Lung microvascular endothelial cell (primary cell): ENCODE measurements at places on chromosomes 6 and 20.

DNA sequence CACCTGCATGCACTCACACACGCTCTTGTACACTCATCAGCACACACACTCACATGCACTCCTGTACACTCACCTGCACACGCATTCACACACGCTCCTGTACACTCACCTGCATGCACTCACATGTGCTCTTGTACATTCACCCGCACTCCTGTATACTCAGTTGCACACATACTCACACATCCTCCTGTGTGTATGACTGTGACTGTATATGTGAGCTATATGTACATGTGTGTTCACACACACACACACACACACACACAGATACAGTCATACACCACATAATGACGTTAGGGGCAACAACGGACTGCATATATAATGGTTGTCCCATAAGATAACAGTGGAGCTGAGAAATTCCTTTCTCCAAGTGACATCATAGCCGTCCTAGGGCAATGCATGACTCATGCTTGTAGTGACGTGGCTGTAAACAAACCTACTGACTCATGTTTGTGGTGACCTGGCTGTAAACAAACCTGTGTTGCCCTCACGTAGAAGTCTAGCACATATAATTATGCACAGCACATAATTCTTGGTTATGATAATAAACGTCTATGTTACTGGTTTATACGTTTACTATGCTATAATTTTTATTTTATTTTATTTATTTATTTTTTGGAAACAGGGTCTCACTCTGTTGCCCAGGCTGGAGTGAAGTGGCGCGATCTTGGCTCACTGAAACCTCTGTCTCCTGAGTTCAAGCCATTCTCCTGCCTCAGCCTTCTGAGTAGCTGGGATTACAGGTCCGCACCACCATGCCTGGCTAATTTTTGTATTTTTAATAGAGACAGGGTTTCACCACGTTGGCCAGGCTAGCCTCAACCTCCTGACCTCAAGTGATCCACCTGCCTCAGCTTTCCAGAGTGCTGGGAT, 22.8 kb upstream of the TAF4 start:
- DNase-seq, result peak; percentile 42

DNA sequence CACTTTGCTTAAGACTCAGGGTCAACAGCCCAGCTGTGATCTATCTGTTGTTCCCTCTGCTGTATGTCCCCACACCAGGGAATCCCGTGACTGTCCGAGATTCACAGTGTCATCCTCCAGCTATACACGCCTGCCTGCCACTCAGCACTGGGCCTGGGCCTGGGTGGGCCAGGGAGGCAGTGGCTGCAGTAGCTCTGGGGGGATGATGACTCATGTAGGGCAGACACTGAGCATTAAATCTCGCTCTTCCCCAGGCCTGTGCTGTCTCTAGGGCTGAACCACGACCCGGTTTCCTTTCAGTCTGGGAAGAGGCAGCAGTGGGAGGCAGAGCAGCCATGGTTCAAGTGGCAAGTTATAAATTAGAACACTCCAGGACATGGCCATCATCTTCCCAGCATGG, 173.9 kb downstream of the LRFN2 start:
- no peak for DNase-seq

- no peak for DNase-seq
Observed at GRCh38 chr6:40444811-40445210, 142.4 kb downstream of the LRFN2 start.

DNA sequence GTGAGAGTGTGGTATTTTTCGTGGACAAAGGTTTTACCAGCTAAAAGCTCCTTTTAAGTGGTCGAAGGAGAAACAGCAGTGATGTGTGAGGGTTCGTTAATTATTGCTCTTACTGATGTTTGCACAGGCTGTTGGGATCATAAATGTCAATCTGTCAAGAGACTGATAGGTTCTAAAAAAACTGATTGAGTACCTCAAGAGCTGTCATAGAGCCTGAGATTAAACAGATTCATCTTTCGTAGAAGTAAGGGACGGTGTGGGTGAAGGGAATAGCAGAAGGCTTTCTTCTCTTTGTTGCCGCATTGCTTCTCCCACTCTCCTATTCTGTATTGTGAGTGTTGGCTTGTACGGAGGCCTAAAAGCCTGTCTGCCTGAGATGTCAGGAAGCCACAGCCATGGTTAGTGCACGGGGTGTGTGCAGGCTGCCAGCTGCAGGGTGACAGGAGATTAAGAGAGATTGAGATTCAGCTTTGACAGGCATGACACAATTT, 291.0 kb downstream of the ZFAND3 start:
- peak; percentile 24 for DNase-seq

- no peak for DNase-seq
Observed at GRCh38 chr20:49914310-49915117, 815 bp downstream of the SPATA2 start.

DNA sequence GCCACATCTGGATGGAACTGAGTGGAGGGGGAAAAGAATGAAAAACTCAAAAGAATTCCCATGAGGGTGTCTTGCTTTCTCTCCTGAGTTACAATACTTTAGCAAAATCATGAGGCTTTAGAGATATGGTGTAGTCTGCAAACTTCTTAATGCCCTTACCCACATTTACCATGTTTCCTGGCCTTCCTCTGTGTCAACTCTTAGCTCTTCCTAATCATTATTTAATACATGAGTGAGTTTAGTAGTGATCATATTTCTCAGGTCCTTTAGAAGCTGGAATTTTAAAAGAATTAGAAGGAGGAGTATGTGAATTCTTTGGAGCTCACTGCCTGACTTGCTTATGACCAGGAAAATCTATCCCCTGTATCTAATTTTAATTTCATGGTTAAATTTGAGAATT, 39.0 kb downstream of the STX11 start:
- no peak for DNase-seq

DNA sequence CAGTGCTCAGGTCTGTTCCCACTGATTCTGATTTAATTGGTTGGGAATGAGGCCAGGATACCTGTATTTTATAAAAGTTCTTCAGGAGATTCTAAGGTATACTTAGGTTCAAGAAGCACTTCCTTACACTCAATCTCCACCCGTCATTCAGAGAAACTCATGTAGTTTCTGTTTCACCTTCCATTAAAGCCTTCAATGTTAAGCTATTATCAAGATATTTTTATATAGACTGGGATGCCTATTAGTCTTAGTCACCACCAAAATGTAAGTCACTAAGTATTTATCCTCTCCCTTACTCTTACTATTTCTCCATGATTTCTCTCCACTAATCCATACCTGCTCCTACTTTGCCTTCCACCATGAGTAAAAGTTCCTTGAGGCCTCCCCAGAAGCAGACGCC, 38.1 kb upstream of the GCLC start:
- no peak for DNase-seq

DNA sequence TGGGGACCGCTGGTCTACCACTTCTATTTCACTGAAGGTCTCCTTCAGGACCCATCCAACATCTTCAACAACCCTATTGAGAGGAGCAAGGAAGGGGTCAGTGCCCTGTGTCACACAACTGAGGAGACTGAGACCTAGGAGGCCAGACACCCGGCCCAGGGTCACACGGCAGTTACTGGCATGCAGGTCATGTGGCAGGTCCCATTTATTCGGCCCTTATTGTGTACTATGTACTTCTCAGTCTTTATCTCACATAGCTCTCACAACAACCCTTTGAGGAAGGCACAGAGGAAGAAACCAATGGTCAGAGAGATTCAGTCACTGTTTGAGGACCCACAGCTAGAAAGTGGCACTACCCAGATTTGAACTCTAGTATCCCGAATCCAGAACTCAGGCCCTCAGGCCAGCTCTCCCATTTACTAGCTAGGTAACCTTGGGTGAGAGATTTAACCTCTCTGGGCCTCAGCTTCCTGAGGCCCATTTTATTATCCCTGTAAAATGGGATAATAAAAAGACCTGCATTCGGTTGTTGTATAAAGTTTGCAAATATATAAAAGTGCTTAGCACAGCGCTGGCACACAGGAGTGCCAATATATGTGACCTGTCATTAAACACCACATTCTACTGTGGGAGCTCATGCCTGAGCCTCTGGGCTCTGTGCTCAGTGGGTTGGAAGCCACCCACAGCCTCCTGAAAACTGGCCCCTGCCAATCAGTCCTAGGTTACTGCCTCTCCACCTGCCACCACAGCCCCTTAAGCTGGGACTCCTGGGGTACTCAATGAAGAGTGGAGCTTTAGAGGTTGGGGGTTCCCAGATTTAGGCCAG, 15.8 kb downstream of the TFEB start:
- no peak for DNase-seq

GRCh38 chr20:11852811-11853210, 64.9 kb upstream of the BTBD3 start:
- DNase-seq, result no peak

DNA sequence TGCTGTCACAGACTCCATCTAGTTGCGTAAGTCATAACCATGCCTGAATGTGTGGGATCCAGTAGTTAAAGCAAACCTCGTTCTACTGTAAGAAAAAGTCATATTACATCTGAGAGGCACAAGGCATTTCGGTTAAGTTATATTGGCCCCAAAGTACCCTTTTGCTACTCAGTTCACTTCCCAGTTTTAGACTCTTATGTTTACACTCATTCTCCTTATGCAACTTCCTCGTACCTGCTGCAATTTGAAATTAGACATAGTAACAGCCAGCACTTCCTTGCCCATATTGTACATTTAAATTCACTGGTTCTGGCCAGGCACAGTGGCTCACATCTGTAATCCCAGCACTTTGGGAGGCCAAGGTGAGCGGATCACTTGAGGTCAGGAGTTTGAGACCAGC, 37.0 kb downstream of the PEX7 start:
- DNase-seq, result no peak

DNA sequence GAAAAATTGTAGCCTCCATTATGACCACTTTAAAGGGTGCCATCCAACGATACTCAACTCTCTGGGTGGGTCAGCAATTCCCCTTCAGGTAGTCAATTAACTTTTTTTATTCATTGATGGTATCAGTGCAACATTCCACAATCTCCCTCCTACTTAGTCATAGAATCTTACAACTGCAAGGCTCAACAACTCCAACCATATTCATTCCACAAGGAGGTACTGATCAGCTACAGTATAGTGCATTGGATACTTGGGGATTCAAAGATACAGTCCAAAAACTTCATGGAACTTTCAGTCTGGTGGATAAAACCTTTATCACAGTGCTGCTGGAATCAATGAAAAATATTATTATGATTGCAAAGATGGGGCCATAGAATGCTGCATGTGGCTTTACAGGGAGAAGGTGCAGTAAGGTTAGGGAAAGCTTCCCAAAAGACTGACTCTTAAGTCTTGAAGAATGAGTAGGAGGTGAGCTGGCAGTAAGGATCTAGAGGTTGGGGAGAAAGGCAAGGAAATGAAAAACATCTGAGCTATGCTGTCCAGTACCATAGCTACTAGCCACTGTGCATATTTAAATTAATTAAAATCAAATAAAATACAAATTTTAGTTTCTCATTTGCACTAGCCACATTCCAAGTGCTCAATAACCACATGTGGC, 314.7 kb upstream of the PRDM1 start:
- DNase-seq, result no peak
